ENCODE measurements at places on chromosomes 12 and 14. TPM values are rescaled to one million over a fixed set of nuclear protein-coding genes. Genes with fewer than 3 reads are reported as not detected.

- DNase-seq, result no peak
Observed at GRCh38 chr14:92280554-92281262, 42.3 kb upstream of the SLC24A4 start.

- DNase-seq, result no peak
Observed at GRCh38 chr14:83172363-83172762, 1638.7 kb upstream of the SEL1L start.

- DNase-seq, result no peak
Observed at GRCh38 chr12:39804898-39805297, 185.3 kb upstream of the ABCD2 start.

DNA sequence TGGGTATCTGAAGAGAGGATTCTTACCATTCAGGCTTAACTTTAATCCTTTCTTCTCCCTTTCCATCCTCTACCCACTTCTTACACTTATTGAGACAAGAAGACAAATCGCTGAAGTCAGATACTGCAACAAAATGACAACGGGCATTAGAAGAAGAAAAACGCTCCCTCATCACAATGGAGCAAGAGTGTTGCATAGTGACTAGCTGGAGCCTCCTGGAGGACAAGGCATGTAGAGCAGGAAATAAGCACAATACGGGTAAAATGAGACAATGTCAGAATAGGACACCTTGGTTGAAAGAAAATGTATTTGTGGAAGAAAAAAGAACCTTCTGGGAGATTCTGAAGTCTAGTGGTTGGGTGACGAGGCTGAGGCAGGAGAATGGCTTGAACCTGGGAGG, 501.0 kb downstream of the RERGL start:
- peak; percentile 17 for DNase-seq

DNA sequence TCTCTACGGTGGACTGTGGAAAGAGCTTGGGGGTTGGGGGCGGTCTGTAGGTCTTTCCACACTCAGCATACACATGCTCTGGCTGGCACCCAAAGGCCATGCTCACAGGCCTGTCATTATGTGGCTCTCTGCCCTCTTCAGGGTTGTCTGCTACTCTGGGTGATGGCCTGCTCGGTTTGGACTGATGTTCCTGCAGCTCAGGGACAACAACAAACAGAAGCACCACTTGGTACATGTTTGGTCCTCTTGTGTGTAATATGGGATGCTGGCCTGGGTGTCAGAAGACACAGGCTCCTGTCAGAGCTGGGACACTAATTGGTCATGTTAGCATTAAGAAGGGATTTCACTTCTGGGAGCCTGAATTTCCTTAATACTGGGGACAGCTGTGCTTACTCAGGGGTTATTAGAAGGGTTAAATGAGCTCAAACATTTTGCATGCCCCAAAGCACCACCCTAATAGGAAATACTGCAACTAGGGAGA, 32.7 kb upstream of the SELPLG start:
- no peak for DNase-seq

- DNase-seq, result no peak
Observed at GRCh38 chr12:11133162-11133561, 1.3 kb downstream of the TAS2R30 start.

GRCh38 chr12:2677142-2677880, 117.5 kb upstream of the FKBP4 start:
- no peak for DNase-seq

GRCh38 chr12:87667378-87667777, 361.8 kb downstream of the C12orf50 start:
- no peak for DNase-seq

DNA sequence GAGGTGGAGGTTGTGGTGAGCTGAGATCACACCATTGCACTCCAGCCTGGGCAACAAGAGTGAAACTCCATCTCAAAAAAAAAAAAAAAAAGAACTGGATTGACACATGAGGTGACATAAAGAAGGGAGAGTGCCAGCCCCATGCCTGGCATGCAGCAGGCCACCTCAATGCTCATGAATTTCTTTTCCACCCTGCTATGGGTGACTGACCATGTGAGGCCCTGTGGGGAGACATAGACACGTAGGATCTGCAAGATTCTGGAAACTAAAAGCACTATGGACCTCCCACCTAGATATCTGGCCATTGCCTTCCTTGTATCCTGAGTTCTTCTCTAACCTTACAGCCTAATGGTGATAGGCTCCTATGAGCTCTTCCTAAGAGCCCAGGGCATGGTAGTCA, 5.6 kb upstream of the ACTN1 start:
- no peak for DNase-seq

DNA sequence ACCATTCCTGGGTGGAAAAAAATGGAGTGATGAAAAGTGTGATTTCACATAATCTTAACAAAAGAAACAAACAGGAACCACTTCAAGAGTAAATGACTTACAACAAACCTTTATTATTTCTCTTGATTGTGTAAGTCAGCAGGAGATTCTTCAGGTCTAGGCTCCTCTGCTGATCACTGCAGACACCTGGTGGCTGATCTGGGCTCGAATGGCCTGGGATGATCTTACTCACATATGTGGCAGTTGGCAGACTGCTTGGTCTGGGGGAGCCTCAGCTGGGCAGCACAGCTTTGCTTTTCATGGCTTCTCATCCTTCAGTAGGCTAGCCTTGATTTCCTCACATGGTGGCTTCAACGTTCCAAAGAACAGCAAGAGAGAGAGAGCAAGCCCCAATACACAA, 215.4 kb upstream of the PRICKLE1 start:
- no peak for DNase-seq

DNA sequence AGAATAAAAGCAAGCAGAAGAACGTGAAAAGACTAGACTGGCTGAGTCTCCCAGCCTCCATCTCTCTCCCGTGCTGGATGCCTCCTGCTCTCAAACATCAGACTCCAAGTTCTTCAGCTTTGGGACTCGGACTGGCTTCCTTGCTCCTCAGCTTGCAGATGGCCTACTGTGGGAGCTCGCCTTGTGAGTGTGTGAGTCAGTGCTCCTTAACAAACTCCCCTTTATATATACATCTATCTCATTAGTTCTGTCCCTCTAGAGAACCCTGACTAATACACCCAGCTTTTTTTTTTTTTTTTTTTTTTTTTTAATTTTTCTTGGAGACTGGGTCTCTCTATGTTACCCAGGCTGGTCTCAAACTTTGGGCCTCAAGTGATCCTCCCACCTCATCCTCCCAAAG, 46.9 kb downstream of the ACTN1 start:
- no peak for DNase-seq

DNA sequence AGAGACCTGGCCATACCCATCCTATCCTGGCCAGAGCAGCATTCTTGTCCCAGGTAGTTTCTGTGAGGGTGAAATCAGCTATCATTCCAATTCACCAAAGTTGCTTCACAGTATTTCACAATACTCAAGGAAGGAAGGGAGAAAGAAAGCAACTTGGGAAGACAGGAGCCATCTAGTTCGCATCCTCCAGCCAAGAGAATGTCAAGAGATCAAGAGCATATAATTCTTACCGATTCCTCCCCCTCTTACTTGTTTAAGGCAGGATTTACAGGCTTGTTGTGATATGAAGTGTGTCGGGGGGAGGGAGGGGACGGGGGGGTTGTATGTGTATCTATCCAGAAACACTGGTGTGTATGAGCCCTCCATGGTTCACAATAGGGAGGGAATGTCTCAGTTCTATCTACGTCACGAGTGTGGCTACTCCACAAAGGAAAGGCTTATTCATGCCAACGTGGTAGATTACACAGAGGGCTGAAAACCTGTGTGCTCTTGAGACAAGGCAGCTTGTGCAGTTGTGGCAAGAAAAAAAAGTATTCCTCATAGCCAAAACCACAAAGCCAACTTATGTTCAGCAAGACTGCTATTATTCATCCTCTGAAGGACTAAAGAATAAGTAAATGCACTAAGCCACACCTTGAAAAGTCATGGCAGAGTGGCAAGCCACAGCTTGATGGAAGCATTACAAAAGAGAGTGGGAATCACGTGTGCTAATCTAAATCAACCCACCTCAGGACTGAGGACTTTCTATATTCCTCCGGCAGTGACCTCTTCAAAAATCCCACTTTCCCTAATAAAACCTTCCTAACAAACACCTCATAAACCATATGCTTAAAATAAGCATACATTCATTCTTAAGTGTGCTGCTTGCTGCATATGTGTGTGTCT, 35.0 kb downstream of the CORO1C start:
- DNase-seq, result no peak

DNA sequence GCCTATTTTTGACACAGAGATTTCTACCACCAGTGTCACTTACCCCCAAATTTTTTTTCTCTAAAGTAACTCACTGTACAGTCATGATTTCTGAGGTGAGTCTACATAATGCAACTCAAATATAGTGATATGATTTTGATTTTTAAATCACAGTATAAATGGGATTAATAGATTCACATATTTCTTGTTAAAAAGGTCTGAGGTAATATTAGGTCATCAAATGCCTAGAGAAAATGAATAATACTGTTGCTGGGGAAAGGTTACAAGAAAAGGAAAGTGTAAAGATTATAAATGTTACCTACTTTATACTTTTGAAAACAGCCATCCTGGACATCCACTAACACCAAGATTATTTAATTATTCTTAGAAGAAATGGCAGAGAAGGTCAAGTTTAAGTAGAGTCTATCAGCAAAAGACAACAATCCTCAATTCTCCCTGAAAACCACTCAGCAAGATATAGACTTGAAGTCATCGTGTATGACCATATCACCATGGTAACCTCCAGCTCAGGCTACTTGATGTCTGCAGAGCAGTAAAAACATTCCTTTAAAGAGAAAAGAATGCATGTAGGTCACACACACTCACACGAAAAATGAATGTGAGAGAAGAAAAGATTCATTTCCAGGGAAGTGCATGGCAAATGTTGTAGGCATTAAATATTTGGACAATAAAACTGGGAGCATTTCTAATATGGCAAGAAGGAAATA, 58.7 kb downstream of the CCDC59 start:
- DNase-seq, result no peak

- no peak for DNase-seq
Observed at GRCh38 chr12:94286583-94287244, 138.3 kb downstream of the PLXNC1 start.

- DNase-seq, result no peak
Observed at GRCh38 chr12:91274916-91275315, 92.3 kb upstream of the DCN start.

DNA sequence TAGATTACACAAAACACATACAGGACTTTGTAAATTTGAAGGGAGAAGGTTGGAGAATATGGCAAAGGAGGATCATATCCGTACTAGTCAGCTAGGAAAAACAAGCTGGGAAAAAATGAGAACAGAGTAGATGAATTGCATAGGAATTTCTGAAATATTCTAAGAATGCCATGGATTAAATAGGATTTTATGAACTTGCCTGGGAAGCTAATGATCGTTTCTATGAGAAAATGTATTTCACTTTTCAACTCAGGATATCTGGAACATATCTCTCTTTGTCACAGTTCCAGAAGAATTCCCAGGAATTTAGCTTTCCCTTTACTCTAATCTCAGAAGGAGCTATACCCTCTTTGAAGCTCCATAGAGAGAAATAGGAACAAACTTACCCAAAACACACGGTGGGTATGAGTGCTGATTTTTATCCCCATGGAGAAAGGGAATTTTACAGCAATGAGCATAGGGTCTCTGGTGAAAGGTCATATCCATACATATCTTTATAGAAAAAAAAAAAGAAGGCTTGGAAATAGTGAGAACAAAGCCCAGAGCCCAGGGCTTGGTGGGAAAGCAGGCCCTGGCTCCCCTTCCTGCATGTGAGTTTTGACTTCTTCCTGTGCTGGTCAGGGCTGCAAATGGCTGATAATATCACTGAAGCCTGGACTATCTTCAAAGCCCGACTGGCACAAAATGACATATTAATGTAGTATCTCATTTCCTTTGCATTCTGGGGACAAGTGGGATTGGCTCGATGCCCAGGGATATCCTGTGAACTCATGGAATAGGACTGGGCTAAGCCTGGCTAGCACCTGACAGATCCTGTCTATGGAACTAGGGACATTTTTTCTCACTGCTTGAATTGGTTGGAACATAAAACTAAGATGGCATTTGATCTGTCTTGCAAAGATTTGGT, 136.3 kb downstream of the AEBP2 start:
- no peak for DNase-seq

DNA sequence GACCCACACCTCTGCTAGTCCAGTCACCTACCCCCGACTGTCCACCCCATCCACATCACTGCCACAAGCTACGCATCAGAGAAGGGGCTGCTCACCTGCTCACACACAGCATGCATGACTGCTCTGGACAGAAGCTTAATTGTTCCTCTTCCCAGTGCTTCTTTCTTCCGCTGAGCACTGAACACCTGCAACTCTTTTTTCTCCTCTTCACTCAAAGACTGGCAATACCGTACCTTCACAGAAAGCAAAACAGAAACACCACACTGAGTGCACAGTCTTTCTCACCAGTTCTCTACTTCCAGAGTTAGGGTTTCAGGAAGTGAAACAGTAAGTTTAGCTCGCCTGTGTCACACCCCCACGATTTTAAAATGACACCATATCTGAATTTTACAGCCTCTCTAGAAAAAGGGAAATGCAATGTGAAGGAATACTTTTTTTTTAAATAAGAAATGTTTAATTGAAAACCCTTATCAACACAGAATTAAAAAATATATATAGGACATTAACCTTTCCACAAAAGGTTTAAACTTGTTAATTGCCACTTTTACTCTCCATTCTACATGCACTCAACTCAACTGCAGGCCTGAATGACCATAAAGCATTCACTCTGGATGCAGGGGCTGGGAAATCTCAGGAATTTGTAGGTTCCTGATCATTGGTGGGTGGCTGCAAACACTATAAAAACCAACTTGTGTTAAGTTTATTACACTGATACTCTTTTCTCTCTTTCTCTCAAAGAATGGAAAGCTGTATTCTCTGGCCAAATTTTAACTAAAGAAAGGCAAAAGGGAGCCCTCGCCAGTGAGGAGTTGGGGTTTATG, 120.0 kb downstream of the PRICKLE1 start:
- DNase-seq, result no peak

GRCh38 chr14:77301103-77301502, 19.6 kb downstream of the POMT2 start:
- peak; percentile 87 for DNase-seq

GRCh38 chr12:91043408-91043807, 14.4 kb downstream of the KERA start:
- DNase-seq, result no peak

The NACA gene
- 589 TPM for total RNA-seq

The ZDHHC22 gene
- total RNA-seq, result 77.3 TPM

The AQP5 gene
- not detected for total RNA-seq

The FBLN5 gene
- total RNA-seq, result not detected

The NID2 gene
- 2.6 TPM for total RNA-seq

The SYNDIG1L gene
- total RNA-seq, result 1.5 TPM

The SERPINA10 gene
- total RNA-seq, result not detected

The RNASE7 gene
- not detected for total RNA-seq

The AQP6 gene
- 0.37 TPM for total RNA-seq

The VRTN gene
- 0.15 TPM for total RNA-seq

The RNF41 gene
- 72.6 TPM for total RNA-seq

Data from glutamatergic neuron (in vitro differentiated cells).